SK-N-SH treated with all-trans-retinoic acid at 6 μM for 48 hours (cell line): ENCODE measurements at places on chromosomes 6 and 20.

- no peak for ATAC-seq
Measured at GRCh38 chr20:21361266-21361665, 36.1 kb downstream of the NKX2-4 start.

DNA sequence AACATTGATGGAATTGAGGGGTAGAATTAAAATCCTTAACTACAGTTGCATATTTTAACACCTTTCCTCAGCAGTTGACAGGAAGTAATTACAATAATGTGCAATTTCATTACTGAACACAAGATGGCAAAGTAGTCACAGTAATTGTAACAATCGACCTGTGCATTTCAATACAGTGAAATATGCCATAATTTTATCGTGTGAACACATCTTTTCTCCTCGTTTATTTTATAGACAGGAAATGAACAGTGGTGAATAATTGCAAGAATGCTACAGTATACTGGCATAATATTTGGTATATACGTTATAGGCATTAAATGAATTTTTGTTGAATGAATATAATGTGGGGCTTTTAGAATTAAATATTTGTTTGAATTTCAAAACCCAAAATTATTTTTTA lies 25.0 kb downstream of the CYB5R4 start:
- ATAC-seq = peak; percentile 66

GRCh38 chr20:63749597-63750508 lies 10.3 kb downstream of the SLC2A4RG start:
- ATAC-seq = no peak

- no peak for ATAC-seq
Measured at GRCh38 chr6:5132731-5133130, 47.6 kb downstream of the PPP1R3G start.

GRCh38 chr6:968791-969190 lies 275.9 kb upstream of the EXOC2 start:
- no peak for ATAC-seq

DNA sequence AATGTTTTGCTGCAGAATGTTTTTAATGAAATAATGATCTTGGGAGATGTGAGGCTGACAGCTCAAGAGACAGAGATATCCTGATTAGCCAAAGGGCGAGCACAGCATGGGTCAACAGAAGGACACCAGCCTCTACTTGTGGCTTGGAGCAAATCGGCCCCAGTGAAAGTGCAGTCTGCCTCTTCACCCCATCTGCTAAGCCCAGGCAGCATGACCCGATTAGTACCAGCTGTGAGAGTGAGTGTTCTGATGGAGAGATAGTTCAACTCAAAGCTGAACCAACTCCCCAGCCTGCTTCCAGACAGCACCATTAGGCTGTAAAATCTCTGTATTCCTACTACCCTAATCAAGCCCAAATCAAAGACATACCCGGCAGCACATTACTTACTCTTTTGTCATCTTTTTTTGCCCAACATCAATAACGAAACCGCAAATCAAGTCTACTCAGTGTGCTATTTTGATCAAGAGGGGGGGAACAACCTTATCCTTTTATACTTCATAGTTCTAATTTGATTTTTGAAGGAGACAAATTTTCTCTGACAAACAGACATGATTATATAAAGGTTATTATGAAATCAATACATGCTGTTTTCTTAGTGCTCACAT lies 514.1 kb upstream of the NRSN1 start:
- ATAC-seq = peak; percentile 53; the same call in 1 of the 3 replicates

DNA sequence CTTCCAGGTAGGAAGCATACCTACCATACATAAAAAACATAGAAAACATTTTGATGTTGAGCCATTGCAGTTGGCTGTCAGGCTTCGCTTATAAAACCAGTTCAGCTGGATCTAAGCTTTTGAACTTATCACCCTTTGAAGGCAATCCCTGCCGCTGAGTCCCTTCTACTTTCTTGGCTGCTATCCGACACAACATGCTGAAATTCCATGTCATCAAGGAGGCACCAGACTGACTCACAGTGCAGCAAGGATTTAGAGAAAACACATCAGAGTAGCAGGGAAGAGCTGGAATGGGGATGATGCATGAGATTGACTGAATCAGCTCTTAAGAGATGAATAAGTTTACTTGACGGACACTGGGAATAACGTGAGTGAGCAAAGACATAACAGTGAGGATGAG lies 135.0 kb upstream of the MAN1A1 start:
- peak; percentile 97 for ATAC-seq

- ATAC-seq = no peak
Measured at GRCh38 chr6:75202676-75203131, 3.1 kb downstream of the COL12A1 start.

- no peak for ATAC-seq
Measured at GRCh38 chr6:145924600-145924999, 39.6 kb downstream of the SHPRH start.

DNA sequence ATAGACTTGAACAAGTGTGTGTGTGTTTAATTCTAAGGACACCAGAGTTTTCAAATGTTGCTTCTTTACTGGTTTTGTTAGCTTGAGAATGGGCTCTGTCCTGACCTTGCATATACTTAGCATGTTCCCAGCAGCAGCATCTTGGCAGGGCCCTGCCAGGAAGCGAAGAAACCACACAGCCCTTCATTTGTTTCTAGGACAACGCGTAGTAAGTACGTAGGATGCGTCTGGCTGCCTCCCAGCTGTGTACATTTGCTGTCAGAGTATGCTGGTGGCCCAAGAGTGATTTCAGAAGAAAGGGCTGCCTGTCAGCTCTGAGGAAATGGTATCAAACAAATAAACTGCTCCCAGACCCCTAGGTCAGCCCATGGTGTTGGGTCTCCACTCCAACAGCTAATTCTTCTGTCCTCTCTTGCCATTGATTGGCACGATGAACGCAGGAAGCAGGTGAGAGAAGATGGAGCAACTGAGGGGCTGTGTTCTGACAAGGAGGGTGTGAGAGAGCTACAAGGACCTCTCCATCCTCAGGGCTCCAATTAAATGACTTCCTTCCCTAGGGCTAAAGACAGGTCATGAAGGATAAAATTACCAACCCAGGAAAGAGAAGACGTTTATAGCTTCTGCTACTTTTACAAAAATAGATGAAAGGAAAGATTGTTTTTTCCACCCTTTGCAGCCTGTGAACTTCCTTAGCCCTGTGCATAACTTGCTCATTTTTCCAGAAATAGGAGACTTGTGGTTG lies 55.9 kb upstream of the HDDC2 start:
- ATAC-seq = no peak

DNA sequence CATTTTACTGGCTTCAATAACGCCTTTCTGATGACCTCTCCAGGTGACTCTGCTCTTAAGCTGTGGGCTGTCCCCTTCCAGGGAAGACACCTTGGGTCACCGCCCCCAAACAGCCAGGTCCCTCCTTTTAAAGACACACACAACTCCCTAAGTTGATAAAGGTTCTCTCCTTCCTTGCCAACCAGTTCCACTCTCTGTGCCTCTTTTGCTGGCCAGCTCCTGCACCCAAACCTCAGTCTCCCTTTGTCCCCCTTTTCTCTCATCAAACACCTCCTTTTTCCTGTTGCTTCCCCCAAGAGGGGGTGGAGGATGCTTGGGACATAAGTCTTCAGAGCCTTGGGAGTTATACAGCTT lies 1.0 kb downstream of the NCOA6 start:
- ATAC-seq = peak; percentile 74

DNA sequence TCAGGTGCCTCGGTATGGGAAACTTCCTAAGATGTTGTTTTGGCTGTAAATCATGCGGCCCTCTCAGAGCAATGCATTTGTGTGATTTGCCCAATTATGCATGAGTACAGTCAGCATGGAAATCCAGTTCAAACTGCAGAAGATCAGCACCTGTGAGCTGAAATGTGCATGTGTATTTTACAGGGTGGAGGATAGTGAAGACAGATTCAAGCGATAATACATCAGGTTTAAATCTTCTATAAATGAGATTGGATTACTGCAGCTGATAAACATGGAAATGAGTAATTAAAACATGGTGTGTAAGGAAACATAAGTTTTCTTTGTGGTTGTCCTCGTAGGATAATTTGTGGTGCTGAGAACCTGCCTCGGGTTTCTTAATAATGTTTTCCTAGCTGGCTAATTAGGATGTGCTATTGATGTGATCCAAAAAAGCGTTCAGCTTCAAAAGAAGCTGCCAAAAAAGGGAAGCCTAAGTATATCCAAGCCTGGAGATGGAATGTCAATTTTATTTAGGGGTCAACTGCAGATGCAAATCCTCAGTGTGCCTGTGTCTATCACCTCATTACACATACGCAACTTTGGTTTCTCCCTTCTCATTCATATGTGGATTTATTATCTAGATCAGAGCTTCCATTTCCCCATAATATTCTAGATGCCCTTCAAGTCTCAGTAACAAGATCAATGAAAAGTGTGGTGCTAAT lies 117.1 kb upstream of the CCDC28A start:
- no peak for ATAC-seq

DNA sequence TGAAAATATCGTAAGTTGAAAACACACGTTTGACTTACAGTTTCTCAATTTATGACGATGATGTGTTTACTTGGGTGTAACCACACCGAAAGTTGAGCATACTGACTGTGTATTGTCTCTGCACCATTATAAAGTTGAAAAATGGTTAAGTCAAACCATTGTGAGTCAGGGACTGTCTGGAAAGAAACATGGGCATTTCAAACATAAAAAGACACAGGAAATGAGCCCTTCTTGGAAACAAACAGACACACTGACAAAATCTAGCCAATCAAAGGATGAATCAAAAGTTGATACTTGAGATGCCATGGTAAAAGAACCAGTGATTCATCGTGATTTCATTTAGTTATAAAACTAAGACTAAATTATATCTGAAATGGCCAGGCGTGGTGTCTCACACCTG lies 5.3 kb downstream of the POPDC3 start:
- ATAC-seq = peak; percentile 50

DNA sequence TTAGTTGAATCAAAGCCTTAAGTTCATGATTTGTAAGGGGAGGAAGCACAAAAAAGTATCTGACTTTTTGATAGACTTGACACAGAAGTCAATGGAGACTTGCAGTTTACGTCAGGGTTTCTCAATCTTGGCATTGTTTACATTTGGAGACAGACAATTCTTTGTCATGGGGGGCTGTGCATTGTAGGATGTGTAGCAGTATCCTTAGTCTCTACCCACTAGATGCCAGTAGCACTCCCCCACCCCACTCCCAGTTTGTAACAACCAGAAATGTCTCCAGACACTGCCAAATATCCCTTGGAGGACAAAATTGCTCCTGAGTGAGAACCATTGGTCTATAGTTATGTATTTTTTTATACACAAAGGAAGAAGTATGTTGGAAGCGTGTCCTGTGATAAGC lies 434.1 kb downstream of the RFPL4B start:
- no peak for ATAC-seq

DNA sequence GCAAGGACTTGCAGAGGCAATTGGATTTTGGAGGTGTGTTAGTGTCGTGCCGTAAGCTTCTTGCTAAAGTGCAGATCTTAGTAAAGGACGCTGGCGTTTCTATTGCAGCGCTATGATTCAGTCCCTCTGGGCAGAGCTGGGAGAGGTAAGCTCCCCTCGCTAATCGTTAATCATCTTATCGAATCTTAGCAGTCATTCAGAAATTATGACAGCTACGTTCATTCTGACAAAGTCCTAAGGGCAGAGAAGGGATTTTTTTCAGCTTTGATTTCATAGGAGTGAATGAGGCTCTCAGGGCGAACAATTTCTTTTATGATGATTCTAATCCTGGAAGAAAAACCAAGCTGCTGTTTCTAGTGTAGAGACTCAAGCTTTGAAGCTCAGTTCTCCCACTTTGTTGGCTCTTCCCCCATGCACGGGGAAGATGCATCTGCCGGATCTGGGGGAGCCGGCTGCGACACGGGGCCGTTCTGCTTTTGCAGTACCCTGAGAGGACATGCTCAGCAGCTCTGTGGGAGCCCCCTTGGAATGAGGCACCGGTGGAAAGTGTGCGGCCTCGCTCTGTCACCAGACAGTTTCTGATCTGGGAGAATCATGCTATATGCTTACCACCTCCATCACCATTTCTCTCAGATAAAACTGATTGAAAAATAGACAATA lies 79.1 kb upstream of the SLC22A23 start:
- ATAC-seq = no peak

DNA sequence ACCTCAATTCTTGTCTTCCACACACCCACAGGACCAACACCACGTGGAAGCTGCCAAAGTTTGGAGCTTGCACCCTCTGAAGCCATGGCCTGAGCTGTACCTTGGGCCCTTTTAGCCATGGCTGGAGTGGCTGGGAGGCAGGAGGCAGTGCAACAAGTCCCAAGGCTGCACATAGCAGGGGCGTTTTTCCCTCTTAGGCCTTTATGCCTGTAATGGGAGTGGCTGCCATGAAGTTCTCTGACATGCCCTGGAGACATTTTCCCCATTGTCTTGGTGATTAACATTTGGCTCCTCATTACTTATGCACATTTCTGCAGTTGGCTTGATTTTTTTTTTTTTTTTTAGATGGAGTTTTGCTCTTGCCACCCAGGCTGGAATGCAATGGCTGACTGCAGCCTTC lies 44.4 kb upstream of the SLC22A3 start:
- ATAC-seq = no peak

DNA sequence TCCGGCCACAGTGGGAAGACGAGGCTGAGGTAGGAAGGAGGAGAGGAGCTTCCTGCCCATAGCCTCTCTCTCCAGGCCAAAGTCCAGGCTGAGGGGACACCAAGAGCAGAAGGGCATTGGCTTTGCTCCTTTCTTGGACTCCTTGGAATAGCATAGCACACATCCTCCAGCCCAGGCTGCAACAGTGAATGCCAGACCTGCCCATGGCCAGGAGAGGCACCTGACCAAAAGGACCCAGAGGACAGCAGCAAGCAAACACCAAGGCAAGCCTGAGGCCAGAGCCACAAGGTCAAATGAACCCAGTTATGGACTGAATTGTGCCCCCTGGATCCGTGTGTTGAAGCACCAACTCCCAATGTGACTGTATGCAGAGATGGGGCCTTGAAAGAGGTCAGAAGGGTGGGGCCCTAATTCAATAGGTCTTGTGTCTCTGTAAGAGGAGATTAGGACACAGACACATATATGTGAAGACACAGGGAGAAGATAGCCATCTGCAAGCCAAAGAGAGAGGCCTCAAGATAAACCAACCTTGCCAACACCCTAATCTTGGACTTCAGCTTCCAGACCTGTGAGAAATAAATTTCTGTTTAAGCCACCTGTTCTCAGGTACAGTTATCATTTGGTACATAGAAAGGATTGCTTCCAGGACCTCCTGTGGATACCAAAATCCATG lies 126.5 kb upstream of the NXT1 start:
- no peak for ATAC-seq

GRCh38 chr6:149558029-149558428 lies 8.1 kb upstream of the GINM1 start:
- no peak for ATAC-seq

GRCh38 chr20:49422161-49422560 lies 60.3 kb downstream of the KCNB1 start:
- no peak for ATAC-seq
